ENCODE measurements at places on chromosomes 1 and 21.
A peak's percentile ranks its signal among the peaks of the same experiment; 100 is the strongest.

DNA sequence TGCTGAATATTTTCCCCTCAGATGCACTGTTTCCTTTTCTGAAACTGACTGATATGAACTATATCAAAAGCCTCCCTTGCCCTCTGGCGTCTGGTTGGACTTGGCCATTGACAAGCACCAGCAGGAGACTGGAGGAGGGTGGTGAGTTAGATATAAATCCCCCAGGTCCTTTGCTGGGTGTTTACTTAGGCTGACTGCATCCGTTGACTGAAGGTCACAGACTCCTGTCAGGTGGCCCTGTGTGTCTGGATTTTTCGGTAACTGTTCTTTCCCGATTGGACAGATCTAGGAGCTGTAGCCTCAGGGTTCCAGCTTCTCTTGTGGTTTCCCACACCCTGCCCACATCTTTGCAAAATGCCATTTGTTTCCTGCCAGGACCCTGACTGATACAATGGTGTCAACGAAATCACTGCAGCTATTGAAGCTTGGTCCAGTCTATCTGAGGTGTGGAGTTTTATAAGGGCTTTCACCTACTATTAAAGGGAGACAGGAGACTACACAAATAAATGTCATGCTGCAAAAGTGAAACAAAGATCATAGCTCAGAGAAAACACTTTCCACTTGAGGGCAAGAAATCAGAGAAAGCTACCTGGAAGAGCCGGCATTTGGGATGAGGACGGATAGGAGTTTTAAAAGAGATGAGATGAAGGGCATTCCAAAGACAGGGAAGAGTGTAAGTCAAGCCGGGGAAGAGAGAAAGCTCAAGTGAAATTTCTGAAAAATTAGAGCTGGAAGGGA is 1.5 kb upstream of the MAGI3 start:
- no peak for DNase-seq

DNA sequence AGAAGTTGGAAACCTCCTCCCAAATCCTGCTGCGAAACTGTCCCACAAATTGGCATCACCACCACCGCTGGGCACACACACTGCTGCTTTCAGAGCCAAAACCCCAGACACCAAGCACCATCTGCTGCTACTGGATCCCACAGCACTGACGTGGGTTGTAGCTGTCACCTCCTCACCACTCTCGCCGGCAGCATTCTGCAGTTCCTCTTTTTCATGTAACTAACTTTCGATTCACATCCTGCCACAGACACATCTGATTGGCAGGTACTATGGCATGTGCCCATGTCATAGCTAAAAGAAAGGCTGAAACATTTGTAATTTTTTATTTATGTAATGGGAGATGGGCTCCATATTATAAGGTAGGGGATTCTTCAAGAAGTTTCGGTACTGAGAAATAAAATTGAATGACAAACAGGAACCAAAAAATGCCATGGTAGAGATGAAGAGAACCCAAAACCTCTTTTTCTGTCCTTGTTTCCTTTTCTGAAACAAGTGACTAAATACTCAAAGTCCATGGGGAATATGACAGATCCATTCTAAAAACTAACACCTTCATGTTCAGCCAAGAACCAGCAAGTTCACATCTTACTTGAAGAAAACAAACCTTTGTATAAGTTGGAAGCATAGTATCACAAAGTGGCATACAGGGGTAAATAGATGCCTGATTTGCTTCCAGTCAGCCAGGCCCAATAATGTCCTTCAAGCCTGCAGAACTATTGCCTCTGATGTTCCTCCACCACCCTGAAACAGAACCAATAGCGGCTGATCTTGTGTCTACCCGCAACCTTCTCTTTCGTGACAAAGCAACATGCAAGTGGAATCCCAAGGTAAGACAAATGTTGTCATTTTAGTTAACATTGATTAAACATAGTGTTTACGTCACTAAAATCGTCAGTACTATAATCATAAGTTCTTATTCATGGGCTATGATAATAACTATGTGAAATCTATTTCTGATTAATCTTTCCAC is 26.6 kb upstream of the RGS13 start:
- DNase-seq = peak; percentile 42

DNA sequence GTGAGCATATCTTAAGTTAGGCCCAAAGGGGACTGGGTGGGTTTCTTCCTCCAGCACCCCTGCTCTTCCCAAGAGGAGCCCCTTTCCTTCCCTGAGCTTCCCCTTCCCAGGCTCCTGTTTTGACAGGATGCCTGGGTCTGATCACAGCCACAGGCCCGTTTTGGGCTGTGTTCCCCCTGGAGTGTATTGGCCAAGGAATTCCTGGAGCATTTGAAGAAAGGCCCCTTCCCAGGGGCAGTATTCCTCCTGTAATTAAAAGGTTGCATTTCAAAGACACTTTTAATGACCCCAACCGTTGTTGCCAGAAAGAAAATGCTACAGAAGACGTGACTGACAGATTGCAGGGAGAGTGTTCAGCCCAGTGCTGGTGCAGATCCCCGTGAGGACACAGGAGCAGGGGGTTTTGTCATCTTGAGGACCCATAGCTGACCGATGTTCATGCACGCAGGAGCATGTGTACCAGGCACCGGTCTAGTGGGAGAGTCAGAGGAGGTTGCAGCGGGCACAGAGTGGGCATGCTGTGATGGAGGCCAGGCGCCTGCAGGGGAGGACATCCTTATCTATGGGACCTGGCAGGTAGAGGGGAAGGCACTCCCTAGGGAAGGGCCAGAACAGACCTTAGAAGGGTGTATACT is 19.3 kb upstream of the LBR start:
- DNase-seq = no peak

DNA sequence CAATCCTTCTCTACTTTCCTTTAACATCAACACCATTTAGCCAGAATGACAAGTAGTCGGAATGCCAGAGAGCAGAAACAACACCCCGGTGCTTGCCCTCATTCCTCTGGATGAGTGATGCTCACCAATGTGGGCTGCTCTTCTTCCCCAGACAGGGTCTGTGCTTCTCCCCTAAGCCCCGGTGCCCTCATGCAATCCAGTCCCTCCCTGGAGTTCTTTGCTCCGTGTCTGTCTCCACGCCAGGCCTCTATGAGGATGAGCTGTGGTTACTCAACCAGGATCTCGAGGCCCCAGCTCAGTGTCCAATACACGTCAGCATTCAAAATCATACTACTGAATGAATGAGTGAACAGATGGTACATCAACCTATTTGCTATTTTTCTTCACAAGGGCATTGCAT is 29.7 kb upstream of the PDE9A start:
- no peak for DNase-seq

GRCh38 chr1:243525085-243525487 is 269.2 kb downstream of the SDCCAG8 start:
- no peak for DNase-seq

DNA sequence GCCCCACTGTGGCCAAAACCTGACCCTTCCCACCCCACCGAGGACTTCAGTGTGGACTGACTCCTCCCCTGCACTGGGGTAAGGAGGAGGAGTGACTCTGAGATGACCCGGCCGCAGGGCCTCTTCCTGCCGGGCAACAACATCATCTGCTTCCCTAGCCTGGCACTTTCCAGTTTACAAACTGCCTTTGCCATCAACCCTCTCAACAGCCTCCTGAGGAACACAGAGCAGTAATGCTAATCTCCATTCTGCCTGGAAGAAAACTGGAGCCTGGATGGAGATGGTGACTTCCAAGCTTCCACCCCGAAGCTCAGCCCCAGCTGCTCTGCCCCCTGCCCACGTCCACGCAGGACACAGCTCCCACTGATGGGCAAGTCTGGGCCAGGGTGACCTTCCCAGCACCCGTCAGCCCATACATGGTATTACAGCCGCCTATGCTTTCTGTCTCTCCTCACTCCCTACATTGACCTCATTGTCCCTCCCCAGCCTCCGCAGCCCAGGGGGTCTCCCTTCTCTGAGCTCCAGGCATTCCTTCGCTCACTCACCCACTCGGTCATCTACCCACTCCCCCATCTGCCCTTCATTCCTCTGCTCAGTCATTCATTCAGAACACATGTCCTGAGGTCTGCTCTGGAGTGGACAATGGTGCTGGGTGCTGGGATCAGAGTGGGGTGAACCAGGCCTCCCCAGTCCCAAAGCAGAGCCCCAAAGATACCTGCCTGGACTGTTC is 34.2 kb downstream of the RAP1GAP start:
- no peak for DNase-seq

Data from activated CD8-positive, alpha-beta memory T cell treated with anti-CD3 and anti-CD28 coated beads, Interleukin-2, amount 50 U/mL, for 4 hours (primary cell).